Naive thymus-derived CD4-positive, alpha-beta T cell (primary cell): ENCODE measurements at places on chromosomes 1 and 21. TPM values are rescaled to one million over a fixed set of nuclear protein-coding genes. Genes with fewer than 3 reads are reported as not detected.

Gene PYGO2
- 69.5 TPM for total RNA-seq

Gene MROH7
- not detected for total RNA-seq

Gene RYR2
- total RNA-seq = not detected

Gene RNU1-2
- 2,341 and 2,444 TPM in 2 replicates for total RNA-seq

Gene SWT1
- 5.2 TPM for total RNA-seq

Gene PBX1
- total RNA-seq = 2.9 TPM

Gene FCGR3A
- total RNA-seq = 190 TPM

Gene AHCTF1
- 66.5 TPM for total RNA-seq

Gene CD1B
- 0.27 TPM for total RNA-seq

Gene LYPD8
- total RNA-seq = not detected in 2 replicates

Gene FBXO44
- total RNA-seq = 44.8 TPM

Gene NUAK2
- total RNA-seq = 23.0 TPM

Gene ADCY10
- 1.3 TPM for total RNA-seq

Gene OR6K3
- total RNA-seq = not detected

Gene DNAJC11
- 49.7 and 51.5 TPM in 2 replicates for total RNA-seq

Gene LCE2B
- not detected for total RNA-seq

Gene KPRP
- not detected for total RNA-seq

Gene MTFR1L
- 42.3 TPM for total RNA-seq

Gene SFN
- 0.76 and 1.1 TPM in 2 replicates for total RNA-seq

Gene C1orf141
- not detected for total RNA-seq

Gene RGS13
- total RNA-seq = not detected

Gene VAV3
- total RNA-seq = 23.2 TPM

Gene TIE1
- total RNA-seq = 0.23 TPM in 1 of 2 replicates, not detected in the other

Gene VCAM1
- not detected for total RNA-seq

Gene CYP4B1
- not detected for total RNA-seq

Gene TNFAIP8L2
- total RNA-seq = 59.4 TPM

Gene TOE1
- 32.5 TPM for total RNA-seq

Gene FCRL5
- total RNA-seq = not detected in 2 replicates

Gene DNASE2B
- total RNA-seq = not detected

Gene CNIH4
- total RNA-seq = 28.1 TPM
